ENCODE measurements at places on chromosomes 1 and 21.
A peak's percentile ranks its signal among the peaks of the same experiment; 100 is the strongest.

GRCh38 chr1:153024413-153024812 is 6.6 kb upstream of the SPRR1B start:
- no peak for DNase-seq

- DNase-seq = no peak
Observed at GRCh38 chr1:108050911-108051629, 86.1 kb upstream of the VAV3 start.

- no peak for DNase-seq
Observed at GRCh38 chr1:175192111-175192629, 406 bp downstream of the KIAA0040 start.

GRCh38 chr1:82445827-82446226 is 645.1 kb downstream of the ADGRL2 start:
- no peak for DNase-seq

DNA sequence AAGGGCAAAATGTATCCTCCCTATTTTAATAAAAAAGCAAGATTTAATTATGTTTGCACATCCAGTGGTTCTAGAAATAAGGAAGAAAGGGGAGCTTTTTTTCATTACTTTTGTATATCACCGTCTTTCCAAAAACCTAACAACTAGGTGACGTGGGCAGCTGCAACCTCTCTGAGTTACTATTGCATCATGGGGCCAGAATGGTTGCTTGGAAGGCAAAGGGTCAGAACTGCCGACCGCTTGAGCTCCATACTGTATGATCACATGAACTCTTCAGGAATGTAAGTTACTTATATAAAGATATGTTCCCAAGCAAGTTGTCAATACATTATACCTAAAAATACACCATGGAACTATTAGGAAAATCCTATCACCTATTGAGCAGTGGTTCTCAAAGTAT is 85.6 kb upstream of the HIVEP3 start:
- DNase-seq = no peak

- DNase-seq = peak; percentile 98
Observed at GRCh38 chr1:151198254-151199127, at the start of gene PIP5K1A. Gene PIP5K1A, plus strand, starts transcription at chr1:151198552. Its CDS starts 445 bp downstream, at chr1:151198997.

DNA sequence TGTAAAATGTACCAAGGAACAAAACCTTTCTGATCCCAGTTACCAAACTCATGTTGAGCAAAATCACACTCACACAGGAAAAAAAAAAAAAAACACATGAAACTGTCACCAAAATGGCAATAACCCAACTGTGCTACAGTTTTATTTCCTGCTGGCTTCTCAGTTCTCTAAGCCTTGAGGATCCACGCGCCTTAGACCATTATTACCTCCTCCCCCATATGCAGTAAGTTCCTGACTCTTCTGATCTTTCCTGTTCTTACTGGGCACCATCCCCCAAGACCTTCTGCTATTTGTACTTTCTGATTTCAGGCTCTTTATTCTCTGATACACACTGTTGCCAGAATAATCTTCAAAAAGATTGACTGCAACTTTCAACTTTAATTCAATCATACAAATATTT is 79.6 kb downstream of the SLC45A1 start:
- no peak for DNase-seq

GRCh38 chr1:43077273-43077672 is 94.8 kb downstream of the EBNA1BP2 start:
- no peak for DNase-seq

- no peak for DNase-seq
Observed at GRCh38 chr21:38787461-38788274, 18.1 kb upstream of the ETS2 start.

- DNase-seq = no peak
Observed at GRCh38 chr1:205144751-205145150, 23.0 kb upstream of the RBBP5 start.

DNA sequence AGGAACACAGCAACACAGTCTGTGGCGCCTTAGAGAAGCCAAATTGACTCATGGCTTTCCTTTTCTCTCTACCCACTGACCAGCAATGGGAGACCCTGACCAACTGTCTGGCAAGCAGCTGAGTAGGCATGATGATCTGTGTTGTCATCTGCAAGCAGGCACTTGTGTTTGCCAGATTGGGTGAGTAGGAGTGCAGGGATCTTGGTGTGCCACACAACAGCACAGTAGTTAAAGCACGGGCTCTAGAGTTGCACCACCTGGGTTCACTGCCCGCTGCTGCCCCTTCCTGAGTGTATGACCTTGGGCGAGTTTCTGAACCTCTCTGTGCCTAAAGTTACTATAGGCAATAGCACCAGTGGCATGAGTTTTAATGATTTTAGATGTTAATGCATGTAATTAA is 95.7 kb upstream of the CD53 start:
- no peak for DNase-seq

DNA sequence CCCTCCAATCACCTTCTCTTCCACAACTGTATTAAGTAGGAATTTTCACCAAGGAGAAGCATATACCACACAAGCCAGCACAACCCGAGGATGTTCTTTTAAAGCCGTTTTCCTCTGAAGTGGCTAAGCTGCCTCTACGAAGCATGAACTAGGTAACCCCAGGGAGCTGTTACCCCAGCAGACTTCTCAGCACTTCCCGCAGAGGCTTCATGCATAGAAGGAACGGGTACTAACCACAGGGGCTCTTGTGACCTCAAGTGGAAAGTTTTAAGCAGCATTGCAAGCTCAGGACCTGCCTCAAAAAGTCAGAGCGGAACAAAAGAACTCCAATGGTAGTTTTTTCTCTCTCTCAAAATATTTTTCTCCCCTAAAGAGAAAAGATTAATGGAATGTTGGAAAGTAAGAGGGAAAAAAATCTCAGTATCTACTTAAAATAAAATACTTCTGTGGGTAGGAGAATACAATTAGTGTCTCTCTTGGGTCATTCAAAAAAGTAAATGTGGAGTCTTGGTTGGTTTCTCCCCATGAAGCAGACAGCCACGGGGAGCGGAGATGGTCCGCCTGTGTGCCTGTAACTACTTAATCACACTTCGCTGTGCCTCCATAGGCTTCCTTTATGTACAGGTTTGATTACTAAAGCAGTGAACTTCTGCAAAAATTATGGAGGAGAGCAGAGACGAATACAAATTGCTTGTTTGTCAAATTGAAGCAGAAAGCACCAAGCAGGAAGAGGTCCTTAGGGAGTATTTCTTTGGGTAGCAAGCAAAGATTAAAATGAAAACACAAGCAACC is 40.9 kb downstream of the STX6 start:
- DNase-seq = no peak

DNA sequence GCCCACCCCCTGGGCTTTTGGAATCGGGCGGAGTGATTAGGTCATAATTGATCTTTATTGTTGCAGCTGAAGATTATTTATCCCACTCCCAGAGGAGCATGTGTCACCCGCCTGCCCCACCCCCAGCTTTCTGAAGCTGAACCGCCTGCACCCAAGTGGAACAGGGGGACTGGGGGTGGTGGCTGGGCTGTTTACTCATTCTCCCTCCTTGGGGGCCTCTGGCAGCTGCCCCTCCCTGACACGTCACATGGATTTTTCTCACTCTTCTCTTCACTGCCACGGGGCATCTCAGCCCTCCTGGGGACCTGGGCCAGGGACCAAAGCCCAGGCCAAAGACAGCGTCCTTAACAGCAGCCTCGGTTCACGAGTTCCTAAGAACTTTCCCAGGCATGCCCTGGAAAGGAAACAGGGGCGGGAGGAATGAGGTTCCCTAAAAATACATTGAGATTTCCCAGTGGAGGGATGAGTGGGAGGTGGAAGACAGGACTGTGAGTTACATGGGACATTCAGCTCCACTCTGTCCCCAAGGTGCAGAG is 31.6 kb upstream of the SOX13 start:
- no peak for DNase-seq

GRCh38 chr1:84348759-84349158 is 47.3 kb downstream of the SAMD13 start:
- DNase-seq = no peak

GRCh38 chr21:35071347-35071746 is 22.2 kb upstream of the RUNX1 start:
- no peak for DNase-seq

DNA sequence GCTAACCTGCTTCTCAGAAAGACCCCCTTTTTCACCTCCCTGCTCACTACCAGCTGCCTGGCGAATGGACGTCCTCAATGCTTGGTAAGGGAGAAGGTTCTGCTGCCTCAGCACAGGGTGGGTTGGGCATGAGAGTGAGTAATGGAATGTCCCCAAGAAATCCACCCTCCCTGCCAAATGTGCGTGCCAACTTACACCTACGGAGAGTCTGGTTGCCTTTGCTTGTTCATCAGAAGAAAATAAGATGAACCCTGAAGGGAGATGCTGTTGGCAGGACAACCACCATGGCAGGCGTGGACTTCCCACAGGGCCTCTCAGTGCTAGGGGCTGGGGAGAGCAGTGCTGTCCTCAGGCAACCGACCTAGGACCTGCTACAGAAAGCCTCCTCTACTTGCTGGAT is 106.0 kb downstream of the XCL2 start:
- DNase-seq = no peak

DNA sequence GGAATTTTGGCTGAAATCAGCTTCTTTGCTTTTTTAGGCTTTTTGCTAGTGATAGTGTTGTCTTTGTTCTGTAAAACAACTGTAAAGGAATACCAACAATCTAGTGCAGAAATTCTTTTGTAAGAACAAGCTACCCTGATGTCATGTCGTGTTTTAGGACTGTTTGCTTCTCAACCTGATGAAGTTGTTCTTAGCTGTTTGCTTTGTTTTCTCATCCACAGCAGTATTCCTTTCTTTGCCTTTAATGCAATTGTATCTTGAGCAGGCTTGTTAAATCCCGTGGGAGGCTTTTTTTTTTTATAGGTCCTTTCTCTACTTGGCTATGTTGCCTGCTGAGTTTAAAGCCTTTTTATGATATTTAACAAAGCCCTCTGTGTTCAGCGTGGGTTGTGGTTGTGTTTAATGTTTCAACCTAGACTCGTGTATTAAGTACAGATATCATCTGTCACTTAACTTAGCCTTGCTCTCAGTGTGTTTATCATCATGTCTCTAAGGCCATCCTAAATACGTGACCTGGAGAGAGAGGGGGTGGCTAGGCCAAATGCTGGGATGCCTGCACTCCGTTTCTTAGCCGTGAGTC is 31.6 kb downstream of the ADARB1 start:
- no peak for DNase-seq

GRCh38 chr1:13541435-13542215 is 27.8 kb upstream of the LRRC38 start:
- no peak for DNase-seq

GRCh38 chr1:23083714-23084480 is 64.6 kb downstream of the KDM1A start:
- no peak for DNase-seq

GRCh38 chr1:157496121-157496526 is 56.2 kb downstream of the FCRL5 start:
- peak; percentile 14 for DNase-seq
